ENCODE measurements at places on chromosomes 11 and 22.

DNA sequence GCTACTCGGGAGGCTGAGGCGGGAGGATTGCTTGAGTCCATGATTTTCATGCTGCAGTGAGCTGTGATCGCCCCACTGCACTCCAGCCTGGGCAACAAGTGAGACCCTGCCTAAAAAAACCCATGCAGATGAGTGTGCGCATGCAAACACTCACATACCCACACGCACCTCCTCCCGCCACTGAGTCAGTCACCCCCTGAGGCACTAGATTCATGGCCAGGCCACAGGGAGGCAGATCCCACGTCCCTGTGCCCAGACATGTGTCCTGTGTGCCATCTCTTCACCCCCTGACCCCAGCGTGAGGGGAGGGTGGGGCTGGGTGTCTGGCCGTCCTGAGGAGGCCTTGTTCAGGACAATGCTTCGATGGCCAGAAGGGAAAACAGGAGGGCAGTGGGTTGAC is 15.5 kb downstream of the RELT start:
- no peak for DNase-seq

DNA sequence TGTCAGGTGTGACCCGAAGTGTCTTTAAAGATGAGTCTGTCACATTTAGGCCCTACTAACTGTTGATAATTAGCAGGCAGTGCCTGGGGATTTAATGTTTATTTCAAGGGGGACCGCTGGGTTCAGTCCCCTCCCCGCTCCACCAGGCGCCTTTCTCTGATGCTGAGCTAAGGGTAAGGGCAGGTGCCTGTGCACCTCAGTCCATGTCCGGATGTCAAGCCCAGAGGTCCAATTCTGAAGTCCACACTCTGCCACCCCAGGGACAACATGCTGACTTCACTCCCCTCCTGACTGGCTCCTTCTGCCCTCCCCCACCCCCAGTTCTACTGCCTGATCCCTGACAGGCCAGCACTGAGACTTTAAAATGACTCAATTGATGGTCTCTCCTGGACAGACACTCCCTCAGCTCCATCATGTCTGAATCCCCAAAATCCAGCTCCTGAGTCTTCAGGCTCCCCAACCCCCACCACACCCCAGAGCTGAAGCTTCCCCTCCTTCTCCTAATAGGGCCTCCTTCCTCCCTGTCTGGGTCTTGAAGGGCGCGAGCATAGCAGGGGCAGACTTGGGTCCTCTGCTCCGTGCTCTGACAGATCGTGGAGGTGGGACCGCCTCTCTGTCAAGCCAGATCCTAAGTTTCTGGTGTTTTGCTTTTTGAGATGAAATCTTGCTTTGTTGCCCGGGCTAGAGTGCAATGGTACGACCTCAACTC is 49.8 kb upstream of the ANO1 start:
- DNase-seq: no peak

DNA sequence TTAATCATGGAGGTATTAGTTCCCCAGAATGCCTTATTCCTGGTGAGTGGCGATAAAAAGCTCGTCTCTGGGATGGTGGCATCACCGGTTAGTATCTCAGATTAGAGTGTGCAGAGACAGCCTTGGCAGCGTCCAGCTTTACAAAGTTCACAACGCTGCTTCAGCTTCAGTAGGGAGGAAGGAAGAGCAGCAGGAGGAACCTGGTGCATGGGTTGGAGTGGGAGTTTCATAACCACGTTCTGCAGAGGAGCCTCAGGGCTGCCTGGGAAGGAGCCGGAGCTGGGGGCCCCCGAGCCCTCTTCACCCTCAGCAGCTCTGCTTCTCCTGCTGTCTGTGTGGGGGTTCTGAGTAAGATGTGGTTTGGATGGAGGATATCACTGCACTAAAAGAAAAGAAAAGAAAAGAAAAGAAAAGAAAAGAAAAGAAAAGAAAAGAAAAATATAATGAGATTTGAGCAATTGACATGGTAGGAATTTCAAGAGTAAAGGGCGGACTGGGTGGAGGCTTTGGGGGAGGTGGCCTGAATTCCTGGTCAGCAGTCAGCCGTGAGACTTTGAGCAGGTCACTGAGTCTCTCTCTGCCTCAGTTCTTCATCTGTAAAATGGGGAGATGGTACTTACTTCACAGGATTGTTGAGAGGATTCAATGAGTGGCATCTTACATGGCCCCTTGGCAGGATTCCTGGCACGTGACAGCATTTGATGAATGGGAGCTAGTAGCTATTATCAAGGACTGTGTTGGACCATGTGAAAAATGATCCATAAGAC is 6.5 kb downstream of the ASPHD2 start:
- DNase-seq: no peak

GRCh38 chr11:16111690-16112089 is 244.7 kb downstream of the SOX6 start:
- no peak for DNase-seq

DNA sequence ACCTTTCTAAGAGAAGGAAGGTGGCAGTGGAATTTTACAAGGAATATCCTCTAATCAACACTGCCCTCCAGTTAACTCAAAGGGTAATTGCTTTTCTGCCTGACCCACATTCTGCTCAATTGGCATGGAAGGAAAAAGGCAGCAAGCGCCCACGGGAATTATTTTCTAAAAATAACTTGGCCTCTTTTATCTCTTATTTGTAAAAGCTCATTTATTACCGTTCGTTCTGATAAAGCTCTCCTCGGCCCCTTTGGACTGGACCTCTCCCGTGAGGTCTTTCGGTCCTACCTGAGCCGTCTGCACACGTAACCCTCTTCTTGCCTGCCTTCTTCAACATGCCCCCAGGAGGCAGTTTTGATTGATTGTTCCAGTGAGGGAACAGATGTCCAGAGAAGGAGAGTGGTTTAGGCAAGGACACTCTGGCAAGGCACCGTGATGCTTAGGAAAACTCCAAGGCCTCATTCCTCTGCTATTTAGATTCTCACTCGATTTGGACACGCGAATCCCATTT is 53.2 kb upstream of the CRTAM start:
- no peak for DNase-seq

All from stimulated activated CD8-positive, alpha-beta memory T cell treated with anti-CD3 and anti-CD28 coated beads, Interleukin-7, amount 100 ng/mL, for 1 hour (primary cell).